Stimulated activated CD4-positive, alpha-beta T cell treated with anti-CD3 and anti-CD28 coated beads, Interleukin-12 subunit alpha, Interleukin-12 subunit beta, amount 100 ng/mL, for 4 hours (primary cell): ENCODE measurements at places on chromosomes 2 and 18.

DNA sequence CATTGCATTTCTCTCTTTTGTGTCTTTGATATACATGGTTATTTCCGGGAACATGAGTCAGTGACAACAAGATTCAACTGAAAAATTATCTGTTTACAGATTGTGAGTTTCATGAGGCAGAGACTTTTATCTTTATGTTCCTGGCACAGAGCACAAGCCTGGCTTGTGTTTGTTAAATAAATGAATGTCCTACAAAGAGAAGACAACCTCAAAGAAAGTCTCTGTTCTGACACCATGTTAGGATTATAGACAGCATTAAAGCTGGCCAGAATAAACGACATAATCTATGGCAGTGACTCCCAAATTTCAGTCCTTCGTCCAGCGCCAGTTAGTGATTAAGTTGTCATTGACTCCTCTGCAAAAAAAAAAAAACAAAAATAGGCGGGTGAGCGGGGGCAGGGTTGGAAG is 97.4 kb upstream of the DNAJC10 start:
- no peak for DNase-seq

- no peak for DNase-seq
These were observed 91.9 kb upstream of the FOSL2 start for GRCh38 chr2:28300485-28301341.

- no peak for DNase-seq
These were observed 115.6 kb upstream of the OTOS start for GRCh38 chr2:240255811-240256703.

DNA sequence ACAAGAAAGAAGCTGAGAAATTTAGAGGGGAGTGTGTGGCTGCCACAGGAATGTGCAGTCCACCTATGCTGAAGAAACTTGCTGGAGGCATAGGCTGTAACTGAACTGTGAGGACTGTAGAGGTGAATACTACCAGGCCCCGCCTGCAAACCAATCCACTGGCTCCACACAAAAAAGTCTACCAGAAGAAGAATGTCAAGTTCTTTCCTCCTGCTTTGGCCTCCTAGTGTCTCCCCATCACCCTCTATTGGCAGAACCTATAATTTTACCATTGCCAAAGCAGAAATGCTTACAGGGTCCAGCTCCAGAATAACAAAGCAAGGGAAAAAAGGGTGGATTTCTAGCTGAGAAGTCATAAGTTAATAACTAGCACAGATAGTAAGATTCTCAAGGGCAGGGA is 5.9 kb upstream of the ATP5MC3 start:
- DNase-seq: no peak

GRCh38 chr18:23416298-23416697 is 36.8 kb upstream of the RIOK3 start:
- no peak for DNase-seq

- no peak for DNase-seq
These were observed 46.1 kb downstream of the YES1 start for GRCh38 chr18:765764-766549.

GRCh38 chr2:28558158-28558820 is 62.4 kb downstream of the PLB1 start:
- DNase-seq: no peak

DNA sequence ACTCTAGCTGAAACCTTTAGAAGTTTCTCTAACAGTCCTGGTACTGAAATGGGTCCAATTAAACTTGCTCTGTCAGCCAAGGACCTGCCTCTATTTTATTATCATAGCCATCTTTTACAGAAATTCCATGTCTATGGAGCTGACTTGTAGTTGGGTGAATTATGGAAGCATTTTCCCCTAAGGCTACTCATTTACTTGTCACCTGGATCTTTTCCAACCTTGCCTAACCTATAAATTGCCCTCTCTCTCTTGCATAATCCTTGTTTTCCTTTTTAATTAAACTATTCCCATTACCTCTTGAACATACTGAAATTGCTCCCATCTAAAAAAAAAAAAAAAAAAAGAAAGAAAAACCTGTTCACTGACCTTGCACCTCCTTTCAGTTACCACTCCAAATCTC is 74.6 kb upstream of the DOK6 start:
- DNase-seq: no peak

GRCh38 chr2:36695746-36696415 is 626 bp upstream of the VIT start:
- no peak for DNase-seq

DNA sequence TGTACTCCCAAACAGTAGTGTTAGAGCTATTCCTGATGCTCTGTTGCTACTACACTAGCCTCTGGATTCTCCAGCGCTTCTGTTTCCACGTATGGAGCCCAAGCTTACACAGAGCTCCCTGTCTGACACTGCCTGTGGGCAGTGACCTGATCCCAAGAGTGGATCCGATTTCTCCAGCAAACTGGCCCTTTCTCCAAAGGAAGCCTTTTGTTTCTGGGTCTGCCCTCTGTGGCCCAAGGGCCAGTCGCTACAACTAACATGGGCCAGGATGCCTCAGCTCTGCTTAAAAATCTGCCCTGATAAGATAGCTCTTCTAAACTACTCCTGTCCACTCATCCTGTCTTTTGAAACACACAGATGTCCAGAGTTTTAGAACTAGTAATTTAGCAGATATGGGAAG is 172.6 kb upstream of the NRP2 start:
- DNase-seq: no peak

- DNase-seq: no peak
These were observed 203.6 kb downstream of the CDH7 start for GRCh38 chr18:65954372-65954771.

GRCh38 chr2:166436189-166436588 is 57.9 kb downstream of the SCN7A start:
- DNase-seq: no peak

DNA sequence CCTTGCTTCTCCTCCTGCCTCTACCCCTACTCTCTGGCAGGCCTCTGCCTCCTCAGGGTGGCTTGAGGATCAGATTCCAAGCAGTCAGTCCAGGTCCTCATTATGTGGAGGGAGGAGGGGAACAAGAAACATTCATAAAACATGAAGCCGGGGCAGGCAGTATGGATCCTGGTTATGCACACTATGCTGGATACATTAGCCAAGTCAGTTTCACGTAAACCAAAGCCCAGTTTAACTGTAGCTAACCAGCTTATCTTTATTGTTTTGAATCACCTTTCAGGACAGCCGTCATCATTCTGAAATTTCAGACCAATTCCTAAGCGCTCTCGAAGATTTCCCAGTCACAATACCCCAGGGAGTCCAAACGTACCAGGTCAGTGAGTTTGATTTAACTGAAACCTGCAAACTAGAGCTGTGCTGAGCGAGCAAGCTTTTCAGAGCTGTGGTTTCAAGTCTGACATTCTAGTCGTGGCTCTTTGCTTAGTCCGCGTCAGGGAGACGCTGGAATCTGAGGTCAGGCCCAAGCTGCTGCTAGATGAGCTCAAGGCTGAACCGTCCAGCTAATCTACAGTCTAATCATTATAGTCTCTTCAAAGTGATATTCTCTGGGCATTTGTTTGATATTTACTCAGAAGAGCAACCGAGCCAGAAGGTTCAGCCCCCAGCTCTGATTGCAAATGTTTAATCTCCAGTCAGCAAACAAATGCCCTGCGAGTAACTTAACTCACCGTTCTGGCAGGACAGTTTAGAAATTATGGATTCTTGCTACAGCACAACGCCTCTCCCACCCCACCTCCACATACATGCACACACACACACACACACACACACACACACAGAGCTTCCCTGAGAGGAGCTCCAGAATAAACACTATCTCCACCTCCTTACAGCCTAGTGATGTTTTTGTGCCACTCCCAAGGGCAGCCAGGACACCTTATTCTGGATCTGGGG is 63.8 kb upstream of the BZW1 start:
- no peak for DNase-seq

DNA sequence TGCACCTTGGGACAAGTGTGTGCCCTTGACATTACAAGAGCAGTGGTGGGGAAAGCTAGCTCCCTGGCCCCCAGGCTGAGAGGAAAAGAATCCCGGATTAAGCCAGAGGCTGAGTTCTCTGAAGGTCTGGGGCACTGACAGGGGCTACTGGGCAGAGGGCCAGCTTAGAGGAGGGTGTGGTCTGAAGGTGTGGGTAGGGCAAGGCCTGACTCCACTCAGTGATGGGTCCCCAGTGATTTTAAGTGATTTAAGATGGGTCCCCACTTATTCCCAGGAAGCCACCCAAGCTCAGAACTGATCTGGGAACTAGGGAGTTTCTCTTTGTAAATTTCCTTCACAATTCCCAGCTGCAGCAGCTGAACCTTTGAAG is 8.8 kb downstream of the TMEM37 start:
- DNase-seq: no peak

- no peak for DNase-seq
These were observed 115.3 kb upstream of the RBBP8 start for GRCh38 chr18:22817844-22818243.

- no peak for DNase-seq
These were observed 53.0 kb downstream of the EPHA4 start for GRCh38 chr2:221518935-221519625.

DNA sequence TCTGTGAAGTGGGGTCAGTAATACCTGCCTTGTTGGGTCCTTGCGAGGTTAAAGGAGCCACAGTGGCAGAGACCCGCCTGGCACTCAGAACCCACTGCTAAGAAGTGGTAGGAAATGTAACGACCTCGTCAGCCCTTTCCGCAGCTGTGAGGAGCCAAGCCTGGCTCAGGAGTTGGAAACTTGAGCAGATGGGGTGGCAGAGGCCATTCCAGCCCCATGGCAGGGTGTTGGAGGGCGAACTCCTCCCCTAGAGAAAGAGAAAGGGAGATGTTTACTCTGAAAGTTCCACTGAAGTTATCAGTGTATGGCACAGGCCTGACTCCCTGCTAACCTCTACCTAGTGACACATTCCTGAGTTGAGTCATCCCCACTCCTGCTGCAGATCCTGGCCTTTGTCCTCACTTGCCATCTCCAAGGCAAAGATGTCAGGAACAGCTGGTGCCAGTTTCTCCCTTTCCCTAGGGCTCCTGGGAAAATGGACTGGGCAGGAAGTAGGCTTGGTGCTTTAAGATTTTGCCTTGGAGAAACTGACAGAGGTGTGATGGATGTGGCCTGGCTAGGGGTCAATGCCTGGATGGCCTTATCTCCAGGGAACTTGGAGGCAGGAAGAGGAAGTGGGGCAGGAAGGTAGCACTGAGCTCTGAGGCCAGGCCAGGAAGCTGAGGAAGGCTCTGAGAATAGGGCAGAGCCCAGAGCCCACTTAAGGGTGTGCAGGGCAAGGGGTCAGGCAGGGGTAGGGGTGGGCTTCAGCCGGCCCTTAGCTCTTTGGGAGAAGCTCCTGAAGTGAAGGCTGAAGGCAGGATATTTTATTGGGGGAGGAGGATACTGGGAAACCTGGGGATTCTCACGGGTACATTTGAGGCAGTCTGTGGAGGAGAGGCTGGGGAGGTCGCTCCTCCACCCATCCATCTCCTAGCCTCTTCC is 888 bp downstream of the VAMP5 start:
- no peak for DNase-seq

- no peak for DNase-seq
These were observed 506.8 kb upstream of the ZEB2 start for GRCh38 chr2:145026456-145027455.

DNA sequence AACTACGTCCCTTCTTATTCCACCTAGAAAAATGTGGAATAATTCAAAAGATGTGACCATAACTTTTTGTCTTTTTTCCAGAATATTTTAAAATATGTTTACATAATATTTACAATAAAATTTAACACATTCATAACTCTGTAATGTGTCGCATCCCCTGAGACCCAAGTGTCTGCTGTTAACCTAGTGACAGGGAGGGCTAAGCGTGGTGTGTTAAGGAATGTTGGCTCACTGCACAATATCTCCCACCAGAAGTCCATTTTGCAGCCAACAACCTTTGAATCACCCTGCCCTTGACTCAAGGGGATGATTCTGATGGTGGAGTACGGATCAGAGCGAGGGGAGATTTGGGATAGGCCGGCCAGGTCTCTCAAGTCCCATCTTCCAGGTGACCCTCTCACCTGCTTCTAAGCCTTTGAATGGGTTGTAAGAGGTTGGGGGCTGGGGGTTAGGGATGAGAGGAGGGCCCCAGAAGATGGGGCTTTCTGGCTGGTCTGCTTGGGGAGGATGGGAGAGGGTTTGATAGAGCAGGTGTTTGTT is 43.3 kb downstream of the SERTAD2 start:
- no peak for DNase-seq

- DNase-seq: no peak
These were observed 100.3 kb upstream of the NEUROD1 start for GRCh38 chr2:181780657-181781056.

- no peak for DNase-seq
These were observed 26.4 kb upstream of the PAX8 start for GRCh38 chr2:113305146-113305545.

DNA sequence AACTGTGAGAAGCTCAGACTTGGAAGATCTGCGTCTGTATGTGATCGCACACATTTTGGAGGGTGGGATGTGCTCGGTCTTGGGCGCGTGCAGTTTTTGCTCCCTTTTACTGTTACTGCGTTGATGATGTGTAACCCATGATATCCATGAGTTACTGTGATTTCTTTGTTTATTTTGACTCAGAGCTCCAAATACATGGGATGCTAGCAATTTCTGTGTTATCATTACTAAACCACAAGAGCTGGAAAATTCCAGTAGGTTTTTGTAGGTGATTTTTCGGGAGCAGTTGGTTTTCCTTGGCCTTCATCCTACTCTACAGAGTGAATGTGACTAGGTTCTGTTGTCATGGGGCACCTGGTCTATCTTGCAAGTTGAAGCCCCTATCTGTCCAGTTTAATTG is 124.2 kb downstream of the AGAP1 start:
- no peak for DNase-seq

DNA sequence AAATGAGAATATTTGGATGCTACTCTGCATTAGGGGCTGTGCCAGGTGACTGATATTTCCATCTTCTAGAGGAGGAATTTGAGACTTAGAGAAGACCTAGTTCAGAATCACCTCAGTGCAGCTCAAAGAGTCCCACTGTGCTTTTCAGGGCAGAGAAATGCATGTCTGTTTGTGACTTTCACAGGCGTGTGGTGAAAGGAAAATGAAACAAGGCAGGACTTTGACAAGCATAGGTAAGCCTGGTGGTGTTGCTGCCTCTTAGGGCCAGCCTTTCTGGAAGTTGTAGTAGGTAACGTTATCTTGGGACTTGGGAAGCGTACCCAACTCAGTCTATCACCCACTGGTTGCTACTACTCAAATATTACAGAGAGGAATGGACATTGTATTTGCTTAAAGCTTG is 2.6 kb downstream of the GPR39 start:
- no peak for DNase-seq

DNA sequence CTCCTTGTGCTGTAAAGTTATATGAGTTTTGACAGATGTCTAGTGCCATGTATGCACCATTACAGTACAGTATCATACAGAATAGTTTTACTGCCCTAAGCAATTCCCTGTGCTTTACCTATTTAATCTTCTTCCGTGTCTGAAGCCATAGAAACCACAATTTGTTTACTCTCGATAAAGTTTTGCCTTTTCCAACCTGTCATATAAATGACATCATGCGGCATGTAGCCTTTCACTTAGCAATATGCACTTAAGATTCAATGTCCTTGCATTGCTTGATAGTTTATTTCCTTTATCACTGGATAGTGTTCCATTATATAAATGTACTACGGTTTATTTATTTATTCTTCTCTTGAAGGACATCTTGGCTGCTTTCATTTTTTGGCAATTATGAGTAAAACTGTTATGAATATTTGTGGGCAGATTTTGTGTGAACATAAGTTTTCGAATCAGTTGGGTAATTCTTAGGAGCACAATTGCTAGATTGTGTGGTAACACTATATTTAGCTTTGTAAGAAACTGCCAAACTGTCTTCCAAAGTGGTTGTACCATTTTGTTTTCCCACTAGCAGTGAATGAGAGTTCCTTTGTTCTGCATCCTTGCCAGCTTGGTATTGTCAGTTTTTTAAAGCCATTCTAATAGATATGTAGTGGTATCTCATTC is 136.8 kb upstream of the MAP3K20 start:
- no peak for DNase-seq
